ENCODE measurements at places on chromosomes 16 and 17. TPM values are rescaled to one million over a fixed set of nuclear protein-coding genes. Genes with fewer than 3 reads are reported as not detected.

Gene TSPAN10
- total RNA-seq = 0.32 TPM

Gene AGRP
- not detected for total RNA-seq

Gene ARHGAP44
- 46.3 TPM for total RNA-seq

GRCh38 chr16:3274490-3274889, 8.8 kb upstream of the ZNF263 start:
- no peak for DNase-seq

- DNase-seq = no peak
Measured at GRCh38 chr16:88810166-88810911, 1.4 kb downstream of the APRT start.

DNA sequence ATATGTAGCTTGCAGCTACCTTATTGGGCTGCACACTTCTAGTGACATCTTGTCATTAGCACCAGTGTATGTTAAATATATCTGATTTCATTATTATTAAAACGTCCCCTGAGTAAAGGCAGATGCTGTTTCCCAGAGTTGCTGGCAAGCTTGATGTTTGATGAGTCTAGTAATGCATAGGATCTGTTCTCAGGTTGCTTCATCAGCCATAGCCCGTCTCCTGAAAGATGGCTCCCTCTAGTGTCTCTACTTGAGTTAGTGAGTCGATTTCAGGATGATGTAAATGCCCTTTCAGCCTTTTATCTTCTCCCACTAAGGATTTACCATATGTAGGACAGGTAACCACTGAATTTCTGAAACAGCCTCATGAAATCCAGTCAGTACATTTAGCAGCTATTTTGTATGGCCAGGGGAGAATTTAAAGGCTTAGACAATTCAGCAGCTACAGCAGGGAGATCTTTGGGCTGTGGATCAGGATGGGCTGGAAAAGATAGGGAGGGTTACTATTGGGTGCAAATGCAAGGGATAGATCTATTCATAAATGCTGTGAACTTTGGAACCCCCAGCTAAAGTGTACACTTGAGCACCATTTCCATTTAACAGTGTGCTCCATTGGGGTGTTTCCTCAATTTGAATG, 376.3 kb downstream of the CNTNAP4 start:
- no peak for DNase-seq

DNA sequence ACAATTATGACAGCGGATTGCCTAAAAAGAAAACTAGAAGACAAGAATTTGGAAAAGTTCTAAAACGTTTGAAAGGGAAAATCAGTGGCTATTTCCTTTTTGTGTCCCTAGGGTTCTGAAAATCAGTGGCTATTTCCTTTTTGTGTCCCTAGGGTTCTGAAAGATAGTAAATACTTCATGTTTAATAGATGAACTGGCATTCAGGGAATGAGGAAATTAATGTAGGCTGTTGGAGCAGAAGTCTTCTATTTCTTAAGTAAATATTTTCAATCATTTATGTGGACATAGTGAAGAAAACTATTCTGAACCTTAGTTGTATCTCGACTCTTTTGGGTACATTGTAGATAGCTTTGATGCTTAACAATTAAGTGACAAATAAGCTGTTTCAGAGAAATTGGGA, 78.9 kb downstream of the SHISA6 start:
- DNase-seq = no peak

- no peak for DNase-seq
Measured at GRCh38 chr17:56602292-56603130, 9.0 kb downstream of the NOG start.

- DNase-seq = peak; percentile 97
Measured at GRCh38 chr16:85612801-85613603, at the start of gene GSE1. TSS of gene GSE1 (plus strand) at chr16:85613322. CDS start at chr16:85613392, 70 bp downstream.

- DNase-seq = peak; percentile 62
Measured at GRCh38 chr17:41666237-41666641, 22.4 kb upstream of the EIF1 start.

DNA sequence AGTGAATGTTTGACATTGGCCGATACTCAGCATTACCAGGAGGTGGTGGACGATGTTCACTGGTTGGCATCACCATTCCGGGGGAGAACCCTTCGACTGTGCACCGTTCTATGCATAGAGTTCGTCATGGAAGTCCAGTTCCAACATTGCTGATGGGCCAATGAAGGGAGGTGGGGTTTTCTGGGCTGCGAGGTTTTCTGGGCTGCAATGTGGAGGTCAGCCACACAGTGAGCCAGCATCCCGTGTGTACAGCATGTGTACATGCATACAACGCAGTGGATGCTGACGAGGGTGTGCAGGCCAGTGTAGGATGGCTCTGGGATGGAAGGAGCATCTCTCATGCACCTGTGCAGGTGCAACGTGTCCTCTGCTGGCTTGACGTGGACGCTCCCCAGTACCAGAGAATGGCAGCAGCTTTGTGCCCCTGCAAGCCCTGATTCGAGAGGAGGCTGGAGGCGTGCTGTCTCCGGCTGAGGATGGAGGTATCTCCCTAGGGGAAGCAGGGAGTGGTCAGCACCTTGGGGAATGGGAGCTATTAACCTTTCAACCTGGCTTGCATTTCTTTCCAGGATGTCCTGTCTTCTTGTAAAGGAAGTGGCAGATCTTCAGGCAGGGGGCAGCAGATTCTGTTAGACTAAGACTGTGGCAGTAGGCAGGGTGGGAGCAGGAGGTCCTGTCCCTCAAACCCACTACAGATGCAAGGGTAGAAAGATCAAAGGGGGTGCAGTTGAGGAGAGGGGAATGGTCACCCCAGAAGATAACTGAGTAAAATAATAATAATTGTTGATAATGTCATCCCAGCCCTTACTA, 98.2 kb downstream of the CYLD start:
- DNase-seq = no peak

- no peak for DNase-seq
Measured at GRCh38 chr17:13678841-13679240, 77.1 kb upstream of the HS3ST3A1 start.

DNA sequence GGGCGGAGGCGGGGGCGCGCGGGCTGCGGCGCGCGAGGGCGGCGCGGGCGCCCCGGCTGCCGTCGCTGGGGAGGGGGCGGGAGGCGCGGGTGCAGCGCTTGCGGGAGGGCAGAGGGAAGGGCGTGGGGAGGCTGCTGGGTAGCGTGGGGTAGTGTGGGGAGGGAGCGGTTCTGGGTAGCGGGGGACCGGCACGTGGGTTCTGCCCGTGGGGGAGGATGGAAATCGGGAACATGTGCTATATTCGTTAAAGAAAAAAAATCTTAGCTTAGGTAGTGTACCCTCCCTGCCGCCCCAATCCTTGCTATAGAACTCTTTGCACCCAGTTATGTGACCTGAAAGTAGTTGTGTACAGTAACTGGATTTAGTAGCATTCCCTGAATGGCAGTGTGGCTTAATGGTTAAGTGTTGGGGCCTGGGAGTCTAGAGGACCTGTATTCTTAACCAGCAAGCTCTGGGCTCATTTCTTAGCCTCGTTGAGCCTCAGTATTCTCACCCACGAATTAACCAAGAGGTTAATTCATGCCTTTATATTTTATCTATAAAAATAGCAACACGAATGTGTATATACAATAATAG, 646 bp downstream of the RABEP1 start:
- peak; percentile 29 for DNase-seq

GRCh38 chr16:64882078-64882784, 239.6 kb downstream of the CDH11 start:
- peak; percentile 22 for DNase-seq

DNA sequence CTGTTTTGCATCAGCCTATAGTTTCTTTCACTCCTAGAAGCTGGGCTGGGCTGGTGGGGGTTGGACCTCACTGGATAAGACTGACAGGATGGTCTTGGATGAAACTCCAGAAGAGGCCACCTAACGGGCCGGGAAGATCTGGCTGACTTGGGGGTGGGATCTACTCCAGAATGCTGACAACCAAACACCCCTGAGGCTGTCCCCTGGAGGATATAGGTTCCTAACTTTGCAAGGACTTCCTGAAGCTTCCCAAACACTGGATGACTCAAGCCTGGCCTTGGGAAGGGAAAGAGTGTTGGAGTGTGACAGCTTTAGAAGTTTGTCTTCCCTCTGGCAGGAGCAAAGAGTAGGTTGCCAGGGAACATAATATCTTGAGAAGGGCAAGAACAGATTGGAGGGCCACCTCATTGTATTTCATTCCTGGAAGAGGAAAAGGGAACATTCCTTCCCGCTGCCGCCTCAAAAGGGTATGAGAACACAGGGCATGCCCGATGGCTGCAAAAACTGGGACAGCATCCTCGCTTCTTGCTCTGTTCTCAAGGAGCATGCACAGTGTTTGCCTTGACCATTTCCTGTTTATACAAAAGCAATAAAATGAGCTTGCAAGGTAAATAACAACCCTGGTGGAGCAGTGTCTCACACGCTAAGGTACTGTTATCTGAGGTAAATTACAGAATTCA, 6.8 kb upstream of the CYB5B start:
- no peak for DNase-seq

- no peak for DNase-seq
Measured at GRCh38 chr17:45896803-45897693, 2.7 kb downstream of the MAPT start.

All from colonic mucosa (tissue), 4 donors.